ENCODE measurements at places on chromosomes 12 and 14.

- DNase-seq, result no peak
Observed at GRCh38 chr14:38089123-38089522, 118.6 kb upstream of the SSTR1 start.

- no peak for DNase-seq
Observed at GRCh38 chr14:53231171-53231570, 78.0 kb upstream of the DDHD1 start.

DNA sequence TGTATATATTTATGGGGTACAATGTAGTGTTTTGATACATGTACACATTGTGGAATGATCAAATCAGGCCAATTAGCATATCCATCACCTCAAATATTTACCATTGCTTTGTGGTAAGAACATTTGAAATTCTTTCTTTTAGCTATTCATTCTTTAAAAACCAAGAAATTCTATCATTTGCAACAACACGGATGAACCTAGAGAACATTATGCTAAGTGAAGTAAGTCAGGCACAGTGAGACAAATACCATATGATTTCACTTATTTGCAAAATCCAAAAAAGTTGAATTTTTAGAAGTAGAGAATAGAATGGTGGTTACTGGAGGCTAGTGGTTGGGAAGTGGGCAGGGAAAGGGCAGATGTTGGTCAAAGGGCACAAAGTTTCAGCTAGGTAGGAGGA, 129.3 kb upstream of the PTPRQ start:
- DNase-seq, result no peak

GRCh38 chr14:51929166-51929565, 60.2 kb upstream of the RTRAF start:
- no peak for DNase-seq

GRCh38 chr14:69259168-69259526, 811 bp upstream of the GALNT16 start:
- no peak for DNase-seq

GRCh38 chr14:100408350-100409002, 85.3 kb downstream of the SLC25A47 start:
- DNase-seq, result no peak

DNA sequence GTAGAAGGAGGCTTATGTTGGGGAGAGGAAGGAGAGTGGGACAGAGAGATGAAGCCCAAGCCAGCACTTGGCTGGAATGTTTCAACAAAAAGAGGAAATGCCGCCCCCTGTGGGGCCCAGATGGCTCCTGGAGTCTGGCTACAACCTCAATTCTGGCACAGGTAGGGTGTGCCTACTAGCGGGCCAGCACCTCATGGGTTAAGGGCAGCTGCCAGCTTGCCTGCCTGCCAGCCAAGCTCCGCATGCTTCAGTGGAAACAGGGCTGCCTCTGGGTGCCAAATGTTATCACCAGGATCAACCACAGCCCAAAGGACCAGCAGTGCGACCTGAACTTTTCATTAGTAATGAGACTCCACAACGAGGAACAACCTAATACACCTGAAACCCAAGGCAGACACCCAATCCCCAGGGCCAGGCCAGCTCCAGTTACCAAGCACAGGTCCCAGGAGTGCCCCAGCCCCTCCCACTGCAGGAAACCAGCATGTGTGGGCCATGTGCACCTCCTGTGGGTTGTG, 11.3 kb downstream of the RAB15 start:
- DNase-seq, result no peak

DNA sequence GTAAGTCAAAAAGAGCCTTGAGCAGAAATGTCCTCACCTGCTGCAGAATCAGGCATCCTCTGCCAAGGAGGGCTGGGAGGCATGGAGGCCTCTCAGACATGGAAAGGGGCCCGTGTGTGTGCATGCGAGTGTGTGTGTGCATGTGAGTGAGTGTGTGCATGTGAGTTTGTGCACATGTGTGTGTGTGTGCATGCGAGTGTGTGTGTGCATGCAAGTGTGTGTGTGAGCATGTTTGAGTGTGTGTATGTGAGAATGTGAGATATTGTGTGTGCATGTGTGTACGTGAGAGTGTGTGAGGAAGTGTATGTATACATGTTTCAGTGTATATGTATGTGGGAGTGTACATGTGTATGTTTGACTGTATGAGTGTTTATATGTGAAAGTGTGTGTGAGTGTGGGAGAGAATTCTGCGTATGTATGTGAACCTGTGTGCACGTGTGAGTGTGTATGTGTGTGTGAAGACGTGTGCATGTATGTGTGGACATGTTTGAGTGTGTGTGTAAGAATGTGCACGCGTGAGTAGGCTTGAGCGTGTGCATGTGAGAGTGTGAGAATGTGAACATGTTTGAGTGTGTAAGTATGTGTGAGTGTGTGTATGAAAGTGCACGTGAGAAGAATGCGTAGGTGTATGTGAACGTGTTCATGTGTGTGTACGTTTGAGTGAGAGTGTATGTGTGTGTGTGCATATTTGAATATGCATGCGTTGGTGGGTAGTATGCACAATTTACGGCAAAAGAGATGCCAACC, 90.8 kb downstream of the TBX5 start:
- DNase-seq, result no peak

DNA sequence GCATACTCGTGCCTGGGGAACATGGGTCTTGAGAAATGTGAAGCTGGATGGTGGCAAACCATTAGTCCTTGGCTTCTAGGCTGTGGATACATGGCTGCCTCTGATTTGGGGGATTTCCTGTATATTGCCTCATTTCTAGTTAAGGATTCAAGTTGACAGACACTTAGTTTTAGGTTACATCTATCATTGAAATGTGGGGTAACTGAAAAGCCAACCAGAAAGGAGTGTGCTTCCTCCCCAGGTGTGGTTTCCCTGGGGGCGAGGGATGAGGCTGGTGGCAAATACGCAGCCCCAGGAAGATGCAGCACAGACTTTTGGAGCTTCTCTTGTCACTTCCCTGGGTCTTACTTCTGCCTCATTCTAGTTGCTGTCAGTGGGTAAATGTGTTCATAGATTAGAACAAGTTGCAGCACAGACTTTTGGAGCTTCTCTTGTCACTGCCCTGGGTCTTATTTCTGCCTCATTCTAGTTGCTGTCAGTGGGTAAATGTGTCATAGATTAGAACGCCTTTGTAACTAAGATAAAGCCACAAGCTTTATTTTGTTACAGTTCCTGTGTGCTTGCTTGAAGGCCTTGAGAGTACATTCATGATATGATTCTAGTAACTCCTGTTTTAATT, 85.1 kb downstream of the BORCS5 start:
- no peak for DNase-seq

DNA sequence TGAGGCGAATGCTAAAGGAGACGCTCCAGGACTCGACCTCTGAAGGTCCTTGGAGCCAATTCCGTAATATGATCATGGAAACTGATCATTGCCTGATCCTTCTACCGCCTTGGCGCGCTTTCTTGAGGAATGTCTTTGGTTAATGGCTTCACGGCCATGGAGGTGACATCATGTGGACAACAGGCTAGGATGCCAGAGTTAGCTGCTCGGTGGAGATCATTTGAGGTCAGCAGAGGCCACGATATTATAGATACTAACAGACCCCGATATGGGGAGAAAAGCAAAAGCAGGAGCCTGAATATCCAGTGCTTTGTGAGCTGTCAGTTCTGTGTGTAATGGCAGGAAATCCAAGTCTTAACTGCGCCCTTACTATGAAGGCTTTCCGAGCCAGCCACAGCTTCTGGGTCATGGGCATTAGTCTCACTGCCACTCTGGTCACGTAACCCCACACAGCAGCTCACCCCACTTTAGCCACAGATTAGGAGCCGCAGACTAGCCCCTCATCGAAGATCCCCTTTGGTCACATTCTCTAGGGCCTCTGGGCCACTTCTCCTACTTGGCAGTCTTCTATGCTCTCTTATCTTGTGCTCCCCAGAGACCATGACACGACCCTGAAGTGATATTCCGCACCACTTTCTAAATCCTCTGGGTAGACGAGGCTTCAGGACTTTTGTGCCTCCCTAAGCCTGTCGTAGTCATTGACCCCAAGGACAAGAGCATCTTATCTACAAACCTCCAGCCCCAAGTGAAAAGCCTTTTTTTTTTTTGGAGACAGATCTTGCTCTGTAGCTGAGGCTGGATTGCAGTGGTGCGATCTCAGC, 724 bp upstream of the CS start:
- DNase-seq, result no peak

DNA sequence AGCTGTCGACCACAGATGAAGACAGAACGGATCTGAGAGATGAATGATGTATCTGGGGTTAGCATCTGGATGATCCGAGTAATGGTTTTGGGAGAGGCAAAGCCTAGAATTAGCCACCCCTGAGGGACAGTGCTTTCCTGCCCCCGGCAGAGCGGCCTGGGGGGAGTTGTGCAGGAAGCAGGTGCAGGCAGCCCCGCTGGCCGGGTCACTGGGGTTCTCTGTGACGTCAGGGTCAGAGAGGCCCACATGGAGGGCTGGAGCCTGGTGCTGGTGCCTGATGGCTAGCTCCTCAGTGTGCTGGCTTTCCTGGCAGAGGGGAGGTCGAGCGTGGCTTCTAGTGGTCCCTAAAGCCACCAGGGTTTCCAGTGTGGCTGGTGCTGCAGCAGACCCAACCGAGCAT, 70.3 kb downstream of the ADGRD1 start:
- DNase-seq, result no peak

DNA sequence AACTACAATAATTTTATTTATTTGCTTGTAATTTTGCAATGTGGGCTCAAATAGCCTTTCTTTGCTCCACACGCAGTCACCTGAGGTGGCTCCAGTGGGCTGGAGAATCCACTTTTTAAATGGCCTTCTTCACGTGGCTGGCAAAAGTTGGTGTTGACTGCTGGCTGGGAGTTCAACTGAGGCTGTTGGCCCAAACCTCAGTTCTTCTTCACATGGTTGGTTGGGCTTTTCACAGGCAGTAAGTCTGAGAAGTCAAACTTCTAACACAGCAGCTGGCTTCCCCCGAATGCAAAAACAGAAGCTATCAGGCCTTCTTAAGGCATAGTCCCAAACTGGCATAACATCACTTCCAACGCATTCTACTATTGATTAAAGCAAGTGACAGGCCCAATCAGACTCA, 2.1 kb upstream of the OXA1L start:
- DNase-seq, result no peak

DNA sequence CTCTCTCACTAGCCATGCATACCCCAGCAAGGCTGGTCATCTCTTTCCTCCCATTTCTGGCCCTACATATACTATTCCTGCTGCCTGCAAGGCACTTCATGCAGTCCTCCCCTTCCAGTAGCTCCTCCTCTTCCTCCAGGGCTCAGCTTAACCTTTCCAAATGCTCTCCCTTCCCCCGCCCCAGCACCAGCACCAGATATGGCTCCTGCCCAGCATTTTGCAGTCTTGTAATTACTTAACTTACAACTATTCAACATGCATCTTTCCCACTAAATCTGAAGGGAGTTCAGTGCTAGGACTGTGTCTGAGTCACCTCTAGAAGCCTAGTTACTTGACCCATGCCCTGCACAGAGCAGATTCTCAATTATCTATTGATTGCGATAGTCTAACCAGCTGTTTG, 1.8 kb upstream of the FBXO21 start:
- no peak for DNase-seq

DNA sequence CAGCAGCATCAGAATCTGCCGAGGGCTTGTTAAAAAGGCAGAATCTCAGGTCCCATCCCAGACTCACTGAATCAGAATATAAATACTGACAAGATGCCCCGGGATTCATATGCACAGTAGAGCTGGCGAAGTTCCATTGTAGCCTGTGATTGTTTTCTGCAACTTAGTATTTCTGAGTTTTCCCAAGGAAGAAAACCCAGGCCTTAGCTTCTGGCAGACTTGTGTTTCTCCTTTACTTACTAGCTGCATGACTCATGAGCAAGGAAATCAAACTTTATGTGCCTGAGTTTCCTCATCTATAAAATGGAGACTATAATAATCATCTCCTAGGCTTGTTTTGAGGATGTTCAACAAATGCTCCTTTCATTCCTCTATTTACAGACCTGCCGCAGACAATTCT, 278.5 kb upstream of the PLEKHG7 start:
- DNase-seq, result no peak

DNA sequence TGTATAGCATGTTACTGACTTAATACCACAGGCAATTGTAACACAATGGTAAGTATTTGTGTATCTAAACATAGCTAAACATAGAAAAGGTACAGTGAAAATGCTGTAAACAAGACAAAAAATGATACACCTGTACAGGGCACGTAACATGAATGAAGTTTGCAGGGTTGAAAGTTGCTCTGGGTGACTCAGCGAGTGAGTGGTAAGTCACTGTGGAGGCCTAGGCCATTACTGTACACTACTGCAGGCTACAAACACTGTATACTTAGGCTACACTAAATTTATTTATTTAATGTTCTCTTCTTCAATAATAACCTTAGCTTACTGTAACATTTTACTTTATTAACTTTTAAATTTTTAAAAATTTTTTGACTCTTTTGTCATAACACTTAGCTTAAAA, 158.4 kb downstream of the IPO8 start:
- DNase-seq, result no peak

GRCh38 chr12:93425736-93426411, 15.9 kb downstream of the UBE2N start:
- no peak for DNase-seq

GRCh38 chr14:92247947-92248346, 75.0 kb upstream of the SLC24A4 start:
- DNase-seq, result no peak

GRCh38 chr14:97074456-97074855, 277.3 kb downstream of the VRK1 start:
- DNase-seq, result no peak

Data from AG09319 (cell line).